Hematopoietic multipotent progenitor cell treated with erythropoietin and hydrocortisone succinate and interleukin-3 and kit ligand, for 4 days (in vitro differentiated cells): ENCODE measurements at places on chromosomes 16 and 17.

GRCh38 chr17:73625006-73625405 is 19.2 kb downstream of the SDK2 start:
- no peak for DNase-seq

DNA sequence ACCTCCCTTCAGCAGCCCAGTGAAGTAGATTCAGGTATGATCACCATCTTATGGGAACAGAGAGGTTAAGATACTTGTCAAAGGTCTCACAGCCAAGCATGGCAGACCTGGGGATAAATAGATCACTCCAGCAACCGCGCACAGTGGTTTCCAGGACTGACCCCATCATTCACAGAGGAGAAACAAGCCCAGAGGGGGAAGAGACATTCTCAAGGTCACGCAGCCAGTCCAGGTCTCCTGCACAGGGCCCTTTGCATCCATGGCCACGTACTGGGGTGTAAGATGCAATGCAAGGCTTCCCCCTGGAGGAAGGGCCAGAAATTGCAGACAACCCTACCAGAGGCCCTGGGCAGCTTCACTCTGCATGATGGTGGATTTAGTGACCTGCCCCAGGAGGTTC is 19.9 kb downstream of the TLE7 start:
- DNase-seq: peak; percentile 72

GRCh38 chr17:43974382-43975266 is 20.9 kb upstream of the PYY start:
- no peak for DNase-seq

DNA sequence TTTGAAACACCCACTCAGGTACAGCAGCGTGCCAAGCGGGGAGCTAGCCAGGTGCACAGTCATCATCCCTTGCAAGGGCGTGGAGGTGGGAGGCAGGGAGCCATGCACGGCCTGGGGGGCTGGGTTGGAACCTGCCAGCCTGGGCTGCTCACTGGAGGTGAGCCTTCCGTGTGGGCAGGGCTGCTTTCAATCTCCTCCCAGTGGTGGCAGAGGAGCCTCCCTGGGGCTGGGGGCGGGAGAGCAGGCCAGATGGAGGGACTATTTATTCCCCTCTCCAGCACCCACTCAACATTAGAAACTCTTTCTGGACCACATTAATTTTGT is 90.3 kb downstream of the KATNIP start:
- no peak for DNase-seq

DNA sequence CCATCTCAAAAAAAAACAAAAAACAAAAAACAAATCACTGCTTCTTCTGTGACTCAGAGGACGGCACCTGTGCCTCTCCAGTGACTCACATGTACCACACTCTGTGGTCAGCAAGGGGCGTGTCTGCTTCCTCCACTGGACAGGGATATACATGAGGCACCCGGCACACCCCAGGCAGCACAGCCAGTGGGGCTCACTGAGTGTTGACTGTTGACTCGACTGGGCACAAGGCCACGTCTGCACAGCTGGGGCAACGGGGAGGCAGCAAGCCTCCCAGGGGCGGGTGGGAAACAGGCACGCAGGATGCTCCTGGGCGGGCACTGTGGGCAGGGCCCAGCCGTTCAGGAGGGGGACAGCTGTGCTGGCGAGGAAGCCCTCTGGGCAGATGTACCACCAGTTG is 64.1 kb downstream of the TIMM22 start:
- DNase-seq: peak; percentile 28

DNA sequence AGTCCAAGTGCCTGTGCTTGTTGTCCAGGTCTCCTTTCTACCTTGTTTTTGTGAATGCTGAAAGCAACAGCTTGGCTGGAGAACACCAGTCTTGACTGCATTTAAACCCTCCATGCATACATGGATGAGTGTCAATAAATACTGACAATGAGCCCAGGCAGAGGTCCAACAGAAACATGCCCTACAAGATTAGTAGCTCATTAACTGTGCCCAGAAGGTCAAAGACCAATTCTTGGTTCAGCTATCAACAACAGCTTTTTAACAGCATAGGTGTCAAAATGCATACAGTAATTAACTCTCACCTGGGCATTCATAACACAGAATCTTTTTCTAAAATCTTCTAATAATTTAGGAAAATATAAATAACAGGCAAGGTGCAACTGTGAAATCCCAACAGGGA is 63.2 kb downstream of the N4BP1 start:
- DNase-seq: no peak

DNA sequence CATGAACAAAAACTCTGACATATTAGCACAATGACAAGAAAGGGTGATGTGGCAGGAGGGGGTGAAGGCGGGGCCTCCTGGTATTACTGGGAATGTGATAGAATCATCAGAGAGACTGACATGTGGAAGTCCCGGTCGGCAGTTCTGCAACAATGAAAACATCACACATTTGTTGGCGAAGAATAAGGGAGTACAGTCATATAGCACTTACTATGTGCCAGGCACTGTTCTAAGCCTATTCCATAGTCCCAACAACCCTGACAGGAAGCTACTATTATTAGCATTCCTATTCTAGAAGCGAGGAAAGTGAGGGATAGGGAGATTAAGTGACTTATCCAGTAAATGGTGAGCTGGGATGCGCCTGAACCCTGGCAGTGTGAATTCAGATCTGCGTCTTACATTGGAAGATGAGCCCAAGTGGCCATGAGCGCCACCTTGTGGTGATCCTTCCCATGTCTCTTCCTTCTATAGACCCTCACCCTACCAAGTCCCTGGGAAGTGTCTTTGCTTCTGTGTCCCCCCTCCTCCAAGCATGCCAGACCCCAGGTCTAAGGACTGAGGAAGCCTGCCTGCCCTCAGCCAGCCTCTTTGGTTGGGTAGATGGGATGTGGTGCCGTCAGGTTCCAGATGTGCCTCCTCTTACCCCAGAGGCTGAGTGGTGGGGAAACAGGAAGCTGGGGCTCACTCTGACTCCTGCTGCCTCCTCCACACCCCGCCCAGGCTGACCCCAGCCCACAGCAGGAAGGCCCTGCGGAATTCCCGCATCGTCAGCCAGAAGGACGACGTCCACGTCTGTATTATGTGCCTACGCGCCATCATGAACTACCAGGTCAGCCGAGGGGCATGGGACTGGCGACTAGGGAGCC is 14.0 kb downstream of the FMNL1 start:
- DNase-seq: peak; percentile 89

- DNase-seq: peak; percentile 2
Measured at GRCh38 chr16:8355675-8356074, 234.6 kb downstream of the TMEM114 start.

DNA sequence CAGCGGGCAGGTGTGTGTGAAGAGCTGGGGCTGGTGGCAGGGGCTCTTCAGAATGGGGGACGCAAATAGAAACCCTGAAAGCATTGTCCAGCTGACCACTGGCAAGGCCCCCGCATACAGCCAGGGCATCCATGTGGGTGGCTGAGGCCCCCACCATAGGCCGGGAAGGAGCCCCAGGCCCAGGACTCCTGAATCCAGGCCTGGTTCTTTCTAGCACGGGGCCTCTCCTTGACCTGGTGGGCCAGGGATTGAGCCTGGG is 200.5 kb downstream of the NTN1 start:
- DNase-seq: no peak

DNA sequence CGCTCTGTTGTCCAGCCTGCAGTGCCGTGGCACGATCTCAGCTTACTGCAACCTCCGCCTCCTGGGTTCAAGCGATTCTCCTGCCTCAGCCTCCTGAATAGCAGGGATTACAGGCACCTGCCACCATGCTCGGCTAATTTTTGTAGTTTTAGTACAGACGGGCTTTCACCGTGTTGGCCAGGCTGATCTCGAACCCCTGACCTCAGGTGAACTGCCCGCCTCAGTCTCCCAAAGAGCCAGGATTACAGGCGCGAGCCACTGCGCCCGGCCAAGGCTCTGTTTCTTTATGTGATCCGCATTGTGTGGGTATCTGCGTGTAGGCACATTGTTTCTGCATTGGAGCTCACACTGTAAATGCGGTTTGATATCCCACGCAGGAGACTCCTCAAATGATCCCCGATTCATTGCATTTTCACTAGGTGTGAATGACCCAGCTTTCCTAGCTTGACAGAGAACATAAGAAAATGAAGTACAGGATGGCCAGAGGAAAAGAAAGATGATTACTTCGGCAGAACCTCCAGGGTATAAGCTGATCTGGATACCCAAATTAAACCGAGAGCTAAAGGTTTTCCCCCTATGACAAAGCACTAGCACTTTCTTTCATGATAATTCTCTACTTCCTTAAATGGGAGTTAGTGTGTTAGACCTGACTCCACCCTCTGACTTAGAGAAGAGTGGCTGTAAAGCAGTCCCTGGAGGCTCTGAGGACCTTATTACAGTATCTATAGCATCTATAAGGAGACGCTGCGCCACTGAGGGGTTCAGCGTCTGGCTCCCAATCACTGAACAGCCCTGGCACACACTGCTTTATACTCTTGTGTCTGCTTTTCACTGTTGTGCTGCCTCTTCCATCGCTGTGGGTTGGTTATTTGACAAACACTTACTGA is 17.3 kb downstream of the COTL1 start:
- DNase-seq: peak; percentile 91

GRCh38 chr17:28773736-28774135 is 29.9 kb downstream of the TRAF4 start:
- no peak for DNase-seq

DNA sequence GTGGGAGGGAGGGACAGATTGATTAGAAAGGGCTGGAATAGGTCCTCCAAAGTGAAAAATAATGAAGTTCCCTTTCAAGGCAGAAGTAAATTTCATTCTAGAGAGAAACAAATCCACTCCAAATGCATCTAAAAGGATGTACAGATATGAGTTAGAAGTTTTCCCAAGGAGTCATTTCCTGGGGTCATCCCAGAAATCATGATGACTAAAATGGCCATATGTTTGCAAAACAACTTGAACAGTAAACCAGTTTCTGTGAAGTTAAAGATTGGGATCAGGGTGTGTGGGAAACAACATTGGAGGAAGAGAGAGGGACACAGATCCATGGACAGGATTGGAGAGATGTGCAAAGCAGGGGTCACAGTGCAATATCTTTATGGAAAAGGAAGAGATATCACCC is 32.5 kb upstream of the ARHGAP44 start:
- DNase-seq: no peak

- peak; percentile 59 for DNase-seq
Measured at GRCh38 chr16:80615735-80616134, 74.9 kb downstream of the DYNLRB2 start.

GRCh38 chr17:74151551-74152315 is 51.7 kb upstream of the RPL38 start:
- DNase-seq: no peak

- DNase-seq: no peak
Measured at GRCh38 chr16:82350560-82350959, 180.5 kb upstream of the MPHOSPH6 start.

- DNase-seq: peak; percentile 87
Measured at GRCh38 chr16:84730406-84731106, 30.8 kb downstream of the USP10 start.

GRCh38 chr17:9971991-9972390 is 66.9 kb upstream of the RCVRN start:
- peak; percentile 76 for DNase-seq
